Activated CD8-positive, alpha-beta memory T cell treated with anti-CD3 and anti-CD28 coated beads for 48 hours (primary cell): ENCODE measurements at places on chromosomes 11 and 22.

DNA sequence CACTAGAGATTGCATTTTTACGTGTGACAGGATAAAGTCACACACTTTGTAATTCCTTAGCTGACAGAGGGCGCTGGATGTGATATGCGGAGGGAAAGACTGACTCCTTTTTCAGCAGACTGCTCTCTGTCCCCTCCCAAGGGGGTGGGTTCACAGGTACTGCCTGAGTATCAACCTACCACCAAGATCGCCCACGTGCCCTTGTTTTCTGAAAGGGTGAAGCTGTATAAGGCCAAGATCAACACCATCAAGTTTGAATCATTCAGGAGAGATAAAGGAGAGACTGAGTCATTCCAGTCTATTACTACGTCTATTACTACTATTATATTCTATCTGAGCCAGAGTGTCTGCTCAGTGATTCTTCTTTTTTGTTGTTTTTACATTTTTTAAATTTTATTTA is 30.7 kb downstream of the BUD13 start:
- DNase-seq, result no peak

DNA sequence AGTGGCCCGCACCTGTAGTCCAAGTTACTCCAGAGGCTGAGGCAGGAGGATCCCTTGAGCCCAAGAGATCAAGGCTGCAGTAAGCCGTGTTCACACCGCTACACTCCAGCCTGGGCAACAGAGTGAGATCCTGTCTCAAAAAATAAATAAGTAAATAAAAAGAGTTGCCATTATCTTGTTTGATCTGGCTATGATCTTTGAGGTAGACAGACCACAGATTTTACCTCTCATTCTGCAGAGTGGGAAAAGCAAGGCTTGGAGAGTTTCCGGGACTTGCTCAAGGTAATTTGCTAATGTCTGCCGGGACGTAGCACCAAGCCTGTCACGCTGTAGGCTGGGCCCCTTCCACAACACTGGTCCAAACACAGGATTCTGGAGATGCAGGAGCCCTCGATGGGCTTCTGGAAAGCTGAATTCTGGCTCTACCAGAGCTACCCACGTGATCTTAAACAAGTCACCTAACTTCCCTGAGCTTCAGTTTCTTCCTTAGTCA is 6.8 kb downstream of the GRAP2 start:
- DNase-seq, result no peak

GRCh38 chr11:33443684-33444083 is 186.5 kb downstream of the HIPK3 start:
- DNase-seq, result no peak

DNA sequence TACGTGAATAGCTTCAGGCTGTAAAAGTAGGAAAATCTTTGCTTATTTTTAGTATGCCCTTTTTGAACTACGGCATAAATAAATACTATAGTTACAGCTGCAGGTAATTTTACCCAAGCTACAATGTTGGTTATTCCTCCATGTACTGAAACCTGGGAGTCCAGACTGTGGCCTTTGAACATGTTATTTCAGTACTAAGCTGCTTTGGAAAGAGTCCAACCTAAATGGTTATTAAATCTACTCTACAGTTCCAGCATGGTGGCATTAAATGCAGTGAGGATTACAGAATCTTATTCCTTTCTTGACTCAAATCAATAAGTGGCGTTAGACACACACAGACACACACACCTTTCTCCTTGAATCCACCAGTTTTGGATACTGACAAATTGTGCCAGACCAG is 165.1 kb downstream of the MSANTD4 start:
- no peak for DNase-seq

GRCh38 chr22:28771195-28771791 is 1.2 kb upstream of the CCDC117 start:
- DNase-seq, result no peak

DNA sequence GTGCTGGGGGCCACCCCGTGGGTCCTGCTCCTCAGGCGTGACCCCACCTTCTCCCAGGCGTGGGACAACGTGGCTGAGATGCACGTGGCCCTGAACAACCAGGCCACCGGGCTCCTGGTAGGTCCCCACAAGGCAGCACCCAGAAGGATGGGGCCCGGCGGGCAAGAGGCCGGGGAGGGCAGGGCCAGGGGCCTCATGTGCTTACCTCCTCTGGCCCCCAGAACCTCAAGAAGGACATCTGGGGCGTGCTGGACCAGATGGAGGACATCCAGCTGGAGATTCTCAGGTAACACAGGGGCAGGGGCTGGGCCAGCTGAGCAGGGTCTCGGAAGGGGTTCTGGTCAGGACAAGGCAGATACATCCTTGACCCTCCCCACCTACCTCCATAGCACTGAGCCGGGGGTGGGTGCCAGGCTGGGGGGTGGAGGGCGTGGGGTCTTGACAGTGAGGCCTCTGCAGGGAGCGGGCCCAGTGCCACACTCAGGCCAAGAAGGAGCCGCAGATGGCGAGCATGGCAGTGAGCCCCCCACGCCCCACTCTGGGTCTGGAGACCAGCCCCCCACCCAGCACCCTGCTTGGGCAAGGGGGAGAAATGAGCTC is 186.3 kb downstream of the IGLL1 start:
- DNase-seq, result no peak

DNA sequence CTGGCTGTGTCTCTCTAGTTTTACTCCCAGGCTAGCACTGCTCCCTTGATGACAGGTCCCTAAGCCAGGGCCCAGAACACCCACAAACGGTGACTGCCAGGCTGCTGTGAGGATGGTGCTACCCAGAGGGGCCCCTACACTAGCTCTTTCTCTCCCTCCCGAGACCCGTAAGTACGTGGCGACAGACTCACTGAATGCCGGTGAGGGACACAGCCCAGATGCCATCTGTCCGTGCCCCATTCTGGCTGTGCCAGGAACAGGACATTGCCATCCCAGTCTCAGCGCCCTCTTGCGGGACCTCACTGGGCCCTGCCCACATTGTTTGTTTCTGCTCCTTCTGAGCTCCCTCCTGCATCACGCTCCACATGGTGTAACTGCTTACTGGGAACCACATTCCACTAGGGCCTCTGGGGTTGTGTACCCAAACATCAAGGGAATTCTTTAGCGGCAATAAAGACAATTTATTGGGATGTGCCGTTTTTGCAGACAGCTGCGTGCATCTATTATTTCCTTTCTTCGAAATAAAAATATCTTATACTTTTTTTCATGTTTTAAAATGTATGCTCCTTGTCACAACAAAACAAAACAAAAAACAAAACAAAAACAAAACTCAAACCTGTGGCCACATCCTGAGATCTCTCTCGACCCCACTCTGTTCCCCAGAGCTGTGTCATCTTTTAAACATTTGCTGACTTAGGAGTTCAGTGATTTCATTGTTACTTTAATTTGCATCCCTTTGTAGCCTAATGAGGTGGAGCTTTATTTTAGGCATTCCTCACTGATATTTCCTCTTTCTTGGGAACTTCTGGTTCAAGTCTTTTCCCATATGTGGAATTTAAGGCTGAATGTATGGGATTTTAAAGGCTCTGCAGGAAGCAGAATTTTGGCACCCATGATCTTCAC is 4.4 kb upstream of the TPCN2 start:
- no peak for DNase-seq

GRCh38 chr11:19650467-19650866 is 62.2 kb upstream of the NAV2 start:
- no peak for DNase-seq

GRCh38 chr22:37235897-37236607 is 8.0 kb downstream of the RAC2 start:
- no peak for DNase-seq

DNA sequence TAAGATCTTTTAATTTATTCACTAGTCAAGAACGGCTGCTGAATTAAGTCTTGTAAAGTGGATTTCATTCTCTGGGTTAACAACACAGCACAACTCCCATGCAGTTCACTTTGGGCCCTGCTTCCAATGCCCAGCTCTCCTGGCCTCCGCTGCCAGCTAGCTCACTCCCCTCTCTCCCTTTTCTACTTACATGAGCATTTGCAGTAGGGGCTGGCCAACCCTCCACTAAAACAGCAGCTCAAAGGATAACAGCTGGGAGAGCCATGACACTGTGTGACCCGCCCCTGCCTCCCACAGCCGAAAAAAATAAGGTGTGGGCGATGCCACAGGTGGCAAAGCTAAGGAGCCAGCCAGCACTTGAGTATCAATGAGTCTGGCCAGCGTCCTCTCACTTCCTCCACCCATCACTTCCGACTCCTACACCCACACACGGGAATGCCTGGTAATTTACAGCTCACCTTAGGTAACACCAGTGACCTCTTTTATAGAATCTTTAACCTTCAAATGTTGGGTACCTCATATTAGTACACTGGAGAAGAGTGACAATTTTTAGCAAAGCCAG is 56.8 kb downstream of the DGCR2 start:
- DNase-seq, result no peak

- DNase-seq, result no peak
These were observed 189.4 kb downstream of the MN1 start for GRCh38 chr22:27612115-27612514.
